ENCODE measurements at places on chromosomes 16 and 17.

DNA sequence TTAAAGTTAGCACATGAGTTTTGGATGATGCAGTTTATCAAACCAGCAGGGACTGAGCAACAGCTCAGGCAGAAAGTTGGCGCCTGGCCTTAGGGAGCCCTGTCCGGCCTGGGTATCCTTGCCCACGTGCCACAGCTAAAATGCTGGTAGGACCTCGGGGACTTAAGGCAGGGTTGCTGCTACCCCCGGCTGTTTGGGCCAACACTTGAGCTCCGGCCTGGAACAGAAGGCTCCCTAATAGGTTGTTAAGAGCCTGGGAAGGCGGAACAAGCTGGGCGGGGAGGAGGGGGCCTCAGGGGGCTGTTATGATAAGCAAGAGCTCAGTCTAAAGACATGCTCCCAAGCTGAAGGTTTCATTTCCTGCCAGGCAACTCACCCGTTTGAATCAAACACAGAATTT, 39.7 kb downstream of the CUEDC1 start:
- DNase-seq: no peak

DNA sequence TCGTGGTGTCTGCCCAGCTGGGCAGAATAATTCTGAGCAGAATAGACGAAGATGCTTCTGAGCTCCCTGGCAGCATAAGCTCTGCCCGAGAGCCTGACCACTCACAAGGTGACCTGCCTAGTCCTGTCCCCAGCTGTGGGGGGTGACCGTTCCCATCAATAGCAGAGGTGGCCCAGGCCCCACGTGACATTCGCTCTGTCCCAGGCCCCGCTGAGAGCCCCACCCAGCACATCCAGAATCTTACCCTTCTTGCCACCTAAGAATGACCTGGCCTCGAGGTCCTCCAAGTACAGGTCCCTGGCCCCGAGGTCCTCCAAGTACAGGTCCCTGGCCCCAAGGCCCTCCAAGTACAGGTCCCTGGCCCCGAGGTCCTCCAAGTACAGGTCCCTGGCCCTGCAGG, 695 bp upstream of the TMEM204 start:
- no peak for DNase-seq

DNA sequence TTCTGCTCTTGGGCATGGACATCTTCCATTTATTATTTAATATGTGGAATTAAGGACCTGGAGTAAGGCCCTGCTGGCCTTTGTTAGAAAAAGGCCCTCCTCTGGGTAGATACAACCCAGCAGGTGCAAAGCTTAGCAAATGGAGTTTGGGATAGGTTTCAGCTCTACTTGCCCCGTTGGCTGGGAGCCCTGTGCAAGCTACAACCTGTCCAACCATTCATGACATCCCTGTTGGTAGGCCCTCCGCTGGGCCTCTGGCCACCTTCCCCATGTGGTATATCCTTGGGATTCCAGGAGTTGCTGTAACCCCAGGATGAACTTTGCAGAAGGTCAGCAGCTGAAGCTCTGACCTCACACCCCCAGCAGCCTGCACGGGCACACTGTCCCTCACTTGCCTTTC, 6.4 kb downstream of the NGFR start:
- DNase-seq: no peak

GRCh38 chr17:77281122-77281903, 140.5 kb downstream of the SEC14L1 start:
- peak; percentile 69 for DNase-seq

- DNase-seq: no peak
These were observed 9.8 kb downstream of the DNAJA3 start for GRCh38 chr16:4435337-4436067.

GRCh38 chr17:49316258-49316570, 45.8 kb downstream of the ZNF652 start:
- DNase-seq: no peak

DNA sequence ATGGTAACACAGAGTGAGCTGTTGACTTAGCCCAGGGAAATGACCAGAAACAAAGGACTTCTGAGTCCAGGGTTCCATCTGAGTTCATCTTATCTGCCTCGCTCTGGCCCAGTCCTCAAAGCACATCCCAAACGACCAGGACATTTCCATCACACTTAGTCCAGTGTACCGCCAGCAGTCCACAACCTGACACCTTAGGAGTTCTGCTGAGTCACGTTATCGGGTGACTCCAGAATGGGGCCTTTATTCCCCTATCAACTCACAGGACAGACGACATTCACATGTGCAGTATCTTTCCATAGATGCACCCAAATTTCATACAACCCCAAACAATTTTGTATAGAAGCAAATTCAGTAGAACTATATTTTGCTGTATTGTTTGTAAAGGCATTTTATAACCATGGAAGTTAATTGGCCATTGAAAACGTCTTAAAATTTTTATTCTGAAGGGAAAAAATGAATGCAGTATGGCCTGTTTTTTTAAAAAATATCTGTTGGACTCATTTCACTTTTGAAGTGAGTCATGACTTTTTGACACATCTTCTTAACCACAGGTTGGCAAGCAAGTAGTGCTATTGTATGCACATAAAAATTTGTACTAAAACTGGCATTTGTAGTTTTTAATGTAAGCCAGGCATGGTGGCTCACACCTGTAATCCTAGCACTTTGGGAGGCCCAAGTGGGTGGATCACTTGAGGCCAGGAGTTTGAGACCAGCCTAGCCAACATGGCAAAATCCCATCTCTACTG, 46.3 kb downstream of the ZNF18 start:
- DNase-seq: no peak

DNA sequence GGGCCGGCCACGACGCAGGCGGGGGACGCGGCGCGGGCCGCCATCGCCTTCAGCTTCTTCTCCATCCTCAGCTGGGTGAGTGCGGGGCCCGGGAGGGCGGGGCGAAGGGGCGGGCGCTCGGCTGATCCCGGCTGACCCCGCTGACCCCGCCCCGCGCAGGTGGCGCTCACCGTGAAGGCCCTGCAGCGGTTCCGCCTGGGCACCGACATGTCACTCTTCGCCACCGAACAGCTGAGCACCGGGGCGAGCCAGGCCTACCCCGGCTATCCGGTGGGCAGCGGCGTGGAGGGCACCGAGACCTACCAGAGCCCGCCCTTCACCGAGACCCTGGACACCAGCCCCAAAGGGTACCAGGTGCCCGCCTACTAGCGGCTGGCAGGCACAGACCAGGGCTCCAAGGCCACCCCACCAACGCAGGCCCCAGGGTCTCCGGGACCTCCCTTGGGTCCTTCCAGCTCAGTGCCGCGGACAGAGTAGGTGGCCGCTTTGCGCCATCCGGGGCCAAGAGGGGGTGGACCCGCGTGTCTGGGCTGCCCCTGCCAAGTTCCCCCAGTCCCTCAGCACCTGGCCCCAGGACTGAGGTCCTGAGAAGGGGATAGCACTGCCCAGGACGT, 3.0 kb downstream of the SYNGR3 start:
- no peak for DNase-seq

DNA sequence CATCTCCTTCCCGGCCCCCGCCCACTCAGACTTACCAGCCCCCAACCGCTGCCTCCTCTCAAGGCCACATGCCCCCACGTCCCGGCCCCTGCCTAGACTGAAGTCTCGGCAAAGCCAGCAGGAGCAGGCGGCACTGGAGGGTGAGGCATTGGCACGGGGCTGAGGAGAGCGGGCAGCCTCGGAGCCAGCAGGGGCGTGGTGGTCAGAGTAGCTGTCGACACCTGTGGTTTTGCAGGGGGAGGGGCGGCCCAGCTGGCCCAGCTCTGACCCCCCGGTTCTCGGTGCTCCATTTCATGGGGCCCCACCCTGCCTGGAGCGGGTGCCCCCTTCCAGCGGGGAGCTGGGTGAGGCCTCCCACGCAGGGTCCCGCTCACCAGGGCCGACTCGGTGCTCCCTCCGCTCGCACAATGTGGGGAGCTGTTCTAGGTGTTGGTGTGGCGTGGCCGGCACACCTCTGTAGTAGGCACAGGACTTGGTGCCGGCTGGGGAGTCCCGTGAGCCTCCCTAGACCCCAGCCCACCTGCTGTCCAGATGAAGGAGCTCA, 4.7 kb downstream of the CDH15 start:
- no peak for DNase-seq

- no peak for DNase-seq
These were observed 126.9 kb upstream of the TNRC6C start for GRCh38 chr17:77831474-77832179.

DNA sequence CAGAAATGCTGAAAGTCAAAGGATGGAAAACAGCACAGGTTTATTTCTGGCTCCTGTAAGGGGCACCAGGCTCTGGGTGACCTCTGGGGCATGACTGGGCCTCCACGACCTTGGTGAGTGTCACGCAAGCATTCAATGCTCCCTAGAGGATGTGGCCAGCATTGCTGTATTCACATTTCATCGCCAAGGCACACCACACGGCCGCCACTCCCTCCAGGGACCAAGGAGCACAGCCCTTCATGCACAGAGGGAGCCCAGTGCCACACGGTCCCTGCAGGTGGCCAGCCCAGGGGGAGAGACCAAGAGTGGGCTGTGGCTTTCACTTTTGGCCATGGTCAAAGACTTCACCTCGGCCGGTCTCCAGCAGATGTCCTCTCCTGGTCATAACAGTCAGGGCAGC, 137.4 kb upstream of the TNRC6C start:
- no peak for DNase-seq

DNA sequence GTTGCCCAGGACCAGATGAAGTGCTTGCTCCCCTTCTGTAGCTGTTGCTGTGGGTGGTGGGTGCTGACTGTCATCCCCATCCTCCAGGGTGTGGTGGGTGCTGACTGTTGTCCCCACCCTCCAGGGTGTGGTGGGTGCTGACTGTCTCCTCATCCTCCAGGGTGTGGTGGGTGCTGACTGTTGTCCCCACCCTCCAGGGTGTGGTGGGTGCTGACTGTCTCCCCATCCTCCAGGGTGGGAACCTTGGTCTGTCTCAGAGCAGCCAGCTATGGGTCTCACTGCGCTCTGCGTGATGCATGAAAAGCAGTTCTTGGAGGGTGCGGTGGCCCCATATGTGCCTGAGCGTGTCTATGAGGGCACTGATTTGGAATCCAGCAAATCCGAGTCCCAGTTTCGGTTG, 163.8 kb downstream of the RPTOR start:
- DNase-seq: no peak

GRCh38 chr17:64638552-64639203, 23.4 kb downstream of the SMURF2 start:
- no peak for DNase-seq

DNA sequence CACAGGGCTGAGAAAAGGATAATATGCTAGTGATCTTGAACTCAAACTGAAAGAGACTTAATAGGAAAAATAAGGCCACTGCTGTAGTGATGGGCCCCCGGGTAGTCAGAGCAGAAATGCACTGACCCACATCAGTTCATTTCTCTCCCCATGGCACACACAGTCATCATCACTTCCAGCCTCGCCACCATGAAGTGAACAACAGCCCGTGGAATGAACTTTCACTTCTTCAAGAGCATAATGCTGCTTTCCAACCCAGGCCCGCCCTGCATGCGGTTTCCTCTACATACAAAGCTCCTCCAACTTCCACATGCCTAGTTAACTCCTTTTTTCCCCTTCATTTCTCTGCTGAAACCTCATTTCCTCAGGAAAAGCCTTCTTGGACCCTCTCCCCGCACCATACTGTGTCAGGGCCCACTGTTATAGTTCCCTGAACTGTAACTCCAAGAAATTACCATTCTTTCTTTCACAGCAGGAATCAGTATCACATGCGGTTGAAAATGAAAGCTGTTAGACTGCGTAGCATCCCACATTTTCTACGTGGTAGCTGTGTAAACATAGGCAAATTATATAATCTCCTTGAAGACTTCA, 65.8 kb upstream of the SMIM36 start:
- DNase-seq: peak; percentile 48

GRCh38 chr16:49693445-49693844, 162.5 kb downstream of the ZNF423 start:
- DNase-seq: no peak

- no peak for DNase-seq
These were observed 6.4 kb downstream of the FCSK start for GRCh38 chr16:70460737-70461261.

DNA sequence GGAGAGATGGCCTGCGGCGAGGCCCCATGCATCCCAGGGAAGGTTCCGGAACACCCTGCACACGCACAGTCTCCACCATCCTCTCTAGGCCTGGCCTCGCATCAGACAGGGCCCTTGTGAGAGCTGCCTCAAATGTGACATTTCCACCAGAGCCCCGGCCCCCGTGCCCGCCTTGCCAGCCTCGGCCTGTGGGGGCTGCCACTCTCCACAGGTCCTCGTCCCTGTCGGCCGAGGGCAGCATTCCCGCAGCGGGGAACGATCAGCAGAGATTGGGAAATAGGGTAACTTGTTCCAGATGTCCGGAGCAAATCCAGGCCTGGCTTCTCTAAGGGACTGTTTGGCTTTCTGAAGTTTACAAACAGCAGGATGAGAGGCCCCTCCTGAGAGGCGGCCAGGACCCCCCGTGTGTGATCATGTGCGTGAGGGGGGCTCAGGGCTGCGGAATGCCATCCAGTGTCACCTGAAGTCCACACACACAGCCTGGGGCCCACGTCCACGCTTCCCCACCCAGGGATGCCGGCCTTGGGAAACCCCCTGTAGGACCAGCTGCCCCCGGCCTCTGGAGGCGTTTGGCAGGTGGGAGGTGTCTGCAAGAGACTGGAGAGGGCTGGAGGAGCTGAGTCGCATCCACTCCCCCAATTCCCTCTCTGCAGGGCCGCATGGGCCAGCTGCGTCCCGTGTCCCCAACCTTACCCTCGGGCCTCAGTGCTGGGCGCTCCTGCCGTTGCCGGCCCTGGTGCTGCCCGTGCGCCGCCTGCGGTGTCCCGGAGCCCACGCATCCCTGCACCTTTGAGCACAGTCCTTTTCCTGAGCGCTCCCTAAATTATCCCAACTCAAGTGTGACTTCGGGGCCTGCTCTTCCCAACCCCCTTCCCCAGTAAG, 70.4 kb downstream of the ZDHHC7 start:
- DNase-seq: no peak

GRCh38 chr16:54654429-54654828, 276.2 kb upstream of the IRX5 start:
- no peak for DNase-seq

- no peak for DNase-seq
These were observed 743 bp upstream of the ARMC7 start for GRCh38 chr17:75109046-75109406.

- DNase-seq: no peak
These were observed 78.8 kb downstream of the WIPI1 start for GRCh38 chr17:68378268-68379176.

GRCh38 chr16:24689128-24689527, 40.3 kb upstream of the TNRC6A start:
- DNase-seq: no peak

- DNase-seq: no peak
These were observed 5.8 kb downstream of the PDK2 start for GRCh38 chr17:50100921-50101345.

- no peak for DNase-seq
These were observed 33.1 kb upstream of the LCMT1 start for GRCh38 chr16:25078386-25078978.

- no peak for DNase-seq
These were observed 9.3 kb downstream of the CTRB2 start for GRCh38 chr16:75197522-75198134.

DNA sequence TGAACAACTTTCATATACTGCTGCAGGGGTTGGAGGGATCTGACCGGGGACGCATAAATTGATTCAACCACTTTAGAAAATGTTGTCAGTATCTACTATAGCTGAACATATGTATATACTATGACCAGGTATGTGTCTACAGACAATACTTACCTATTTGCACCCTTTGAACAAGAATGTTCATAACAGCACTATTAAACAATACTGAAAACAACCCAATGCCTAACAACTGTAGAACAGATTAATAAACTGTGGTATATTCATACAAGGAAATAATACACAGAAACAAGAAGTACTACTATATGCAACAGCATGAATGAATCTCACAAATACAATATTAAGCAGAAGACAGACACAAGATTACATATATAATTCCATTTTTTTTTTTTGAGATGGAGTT, 10.5 kb downstream of the BRIP1 start:
- no peak for DNase-seq

GRCh38 chr16:67451704-67452435, 20.9 kb downstream of the HSD11B2 start:
- no peak for DNase-seq

Data from CD4-positive, alpha-beta T cell treated with Interleukin-17A for 1 hour (primary cell).